Stimulated activated CD4-positive, alpha-beta T cell treated with anti-CD3 and anti-CD28 coated beads, Interleukin-4, amount 100 ng/mL, for 1 hour (primary cell): ENCODE measurements at places on chromosomes 2 and 18.
A peak's percentile ranks its signal among the peaks of the same experiment; 100 is the strongest.

GRCh38 chr18:42298759-42299675 lies 344.0 kb downstream of the PIK3C3 start:
- DNase-seq, result peak; percentile 45

GRCh38 chr18:13217466-13217961 lies 1.0 kb upstream of the LDLRAD4 start:
- DNase-seq, result peak; percentile 64

DNA sequence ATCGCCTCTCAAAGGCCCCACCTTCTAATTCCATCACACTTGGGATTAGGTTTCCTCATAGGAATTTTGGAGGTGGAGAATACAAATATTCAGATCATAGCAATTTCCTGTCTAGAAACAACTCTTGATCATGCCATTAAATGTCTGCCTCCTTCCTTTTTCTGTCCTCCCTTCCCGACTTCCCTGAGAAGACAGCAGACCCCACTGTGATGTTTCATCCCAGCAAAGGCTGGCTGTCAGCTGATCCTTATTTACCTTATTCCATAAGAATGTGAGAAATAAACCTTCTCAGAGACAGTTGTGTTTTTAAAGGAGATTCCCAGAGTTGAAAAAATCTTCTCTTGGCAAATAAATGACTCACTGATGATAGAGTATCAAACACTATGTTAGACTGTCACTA lies 133.9 kb downstream of the TDRD15 start:
- no peak for DNase-seq

GRCh38 chr2:17272170-17272569 lies 246.1 kb downstream of the RAD51AP2 start:
- no peak for DNase-seq

DNA sequence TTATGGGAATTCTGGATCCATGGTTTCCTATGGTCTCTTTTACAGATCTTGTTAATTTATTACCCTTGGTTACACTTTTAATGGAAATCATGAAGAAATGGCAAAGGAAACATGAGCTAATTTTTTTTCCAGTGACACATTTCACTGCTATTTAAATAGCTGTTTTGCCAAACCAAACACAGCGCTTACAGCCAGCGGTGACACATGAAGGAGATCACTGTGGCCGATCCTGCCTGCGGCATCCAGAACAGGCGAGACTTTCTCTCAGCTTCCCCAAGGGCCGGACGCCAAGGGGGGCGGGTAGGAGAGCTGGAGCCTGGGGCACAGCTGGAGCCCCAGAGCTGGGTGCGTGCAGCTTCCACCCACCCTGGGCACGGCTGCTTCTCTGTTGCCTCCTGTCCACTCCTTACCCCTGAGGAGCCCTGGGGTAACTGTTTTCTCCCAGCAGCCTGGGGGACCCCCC lies 81.4 kb upstream of the PKDCC start:
- DNase-seq, result no peak

- no peak for DNase-seq
These were observed 50.6 kb upstream of the IKZF2 start for GRCh38 chr2:213202011-213202410.

DNA sequence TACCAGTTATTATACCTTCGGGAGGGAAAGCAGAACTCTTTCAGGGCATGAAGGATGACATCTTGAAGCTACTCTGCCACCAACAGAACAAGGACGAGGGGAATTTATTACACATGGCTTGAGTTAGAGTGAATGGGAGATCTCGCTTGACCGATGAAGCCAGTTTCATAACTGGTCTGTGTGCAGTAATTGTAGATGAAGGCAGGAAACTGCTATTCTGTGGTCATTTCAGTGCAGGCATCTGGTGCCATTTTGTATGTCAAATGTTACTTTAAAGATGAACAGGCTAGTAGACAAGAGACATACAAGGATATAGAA lies 20.5 kb downstream of the GREB1 start:
- DNase-seq, result no peak

- no peak for DNase-seq
These were observed 10.2 kb downstream of the IAH1 start for GRCh38 chr2:9484533-9484932.

DNA sequence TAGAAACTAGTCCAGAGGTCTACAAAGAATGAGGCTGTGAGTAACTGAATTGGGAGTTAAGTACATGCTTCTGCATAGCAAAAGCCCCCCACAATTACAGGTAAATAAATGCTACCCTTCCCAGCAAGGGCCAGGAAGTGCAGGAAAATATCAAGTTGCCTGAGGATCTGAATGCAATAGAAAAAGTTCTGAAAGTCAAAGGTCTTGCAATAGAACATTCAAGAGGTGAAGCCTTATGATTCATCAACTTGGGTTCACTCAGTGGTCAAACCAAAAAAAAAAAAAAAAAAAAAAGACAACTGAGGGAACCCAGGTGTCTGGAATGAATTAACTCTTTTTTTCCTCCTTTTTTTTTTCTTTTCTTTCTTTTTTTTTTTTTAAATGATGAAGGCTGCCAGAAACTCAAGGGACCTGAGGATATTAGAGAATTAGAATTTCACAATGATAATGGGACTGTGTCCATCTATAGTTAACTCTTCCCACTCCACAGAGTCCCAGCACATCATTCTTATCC lies 42.9 kb upstream of the RFX8 start:
- DNase-seq, result no peak

GRCh38 chr2:207282916-207283315 lies 117.2 kb upstream of the KLF7 start:
- DNase-seq, result no peak

DNA sequence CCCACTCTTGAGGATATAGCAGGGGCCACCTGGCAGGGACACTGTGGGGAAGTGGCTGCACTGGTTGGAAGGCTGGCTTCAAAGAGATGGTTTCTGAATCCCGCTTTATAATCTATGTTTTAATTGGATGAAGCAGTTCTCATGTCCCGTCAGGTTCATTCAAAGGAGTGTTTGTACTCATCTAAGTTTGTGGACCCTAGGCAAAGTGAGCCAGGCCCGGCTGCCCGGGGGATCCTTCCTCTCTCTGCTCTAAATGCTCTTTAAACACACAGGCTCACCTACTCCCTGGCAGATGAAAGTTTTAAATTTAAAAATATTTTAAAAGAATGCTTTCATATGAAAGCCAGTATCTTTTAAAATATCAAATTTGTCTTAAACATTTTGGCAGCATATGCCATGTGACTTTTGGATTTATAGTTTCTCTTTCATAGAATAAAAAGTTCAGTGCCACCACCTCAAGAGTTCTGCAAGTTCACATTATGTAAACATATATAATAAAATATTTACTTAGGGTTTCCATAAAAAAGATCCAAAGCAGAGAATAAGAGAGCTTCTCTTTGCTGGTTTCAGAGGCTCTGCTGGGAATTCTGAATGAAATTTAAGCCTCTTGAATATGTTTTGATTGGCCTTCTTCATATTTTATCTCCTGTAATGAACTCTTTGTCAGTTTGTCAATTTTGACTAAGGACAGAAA lies 143.5 kb upstream of the ALPP start:
- no peak for DNase-seq

DNA sequence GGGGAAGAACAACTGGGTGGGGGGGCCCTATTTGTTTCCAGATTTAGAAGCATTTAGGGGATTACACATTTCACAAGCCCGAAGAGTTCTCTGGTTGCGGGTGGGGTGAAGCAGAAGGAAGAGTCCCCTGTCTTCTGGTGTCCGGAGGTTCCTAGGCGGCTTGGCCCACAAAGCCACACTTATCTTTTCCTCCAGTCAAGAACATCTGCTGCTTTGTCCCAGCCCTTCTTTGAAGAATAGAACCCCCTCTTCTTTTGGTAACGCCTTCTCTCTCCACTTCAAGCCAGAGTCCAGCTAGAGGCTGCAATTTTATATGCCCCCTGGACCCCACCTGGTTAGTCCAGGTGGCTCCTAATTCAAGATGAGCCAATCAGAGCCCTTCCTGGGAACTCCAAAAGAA lies 15.8 kb downstream of the BOLA3 start:
- DNase-seq, result no peak

DNA sequence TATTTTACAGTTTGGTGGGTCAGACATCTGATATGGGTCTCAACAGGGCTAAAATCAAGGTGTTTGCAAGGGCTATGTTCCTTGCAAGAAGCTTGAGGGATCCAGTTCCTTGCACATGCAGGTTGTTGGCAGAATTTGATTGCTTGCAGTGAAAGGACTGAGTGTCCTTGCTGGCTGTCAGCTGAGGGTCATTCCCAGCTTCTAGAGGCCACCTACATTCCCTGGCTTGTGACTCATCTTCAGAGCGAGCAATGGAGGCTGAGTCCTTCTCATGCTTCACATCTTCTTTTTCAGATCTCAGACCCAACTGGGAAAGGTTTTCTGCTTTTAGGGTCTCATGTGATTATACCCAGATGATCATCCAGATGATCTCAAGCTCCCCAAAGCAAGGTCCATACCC lies 12.4 kb downstream of the MEX3C start:
- DNase-seq, result no peak

DNA sequence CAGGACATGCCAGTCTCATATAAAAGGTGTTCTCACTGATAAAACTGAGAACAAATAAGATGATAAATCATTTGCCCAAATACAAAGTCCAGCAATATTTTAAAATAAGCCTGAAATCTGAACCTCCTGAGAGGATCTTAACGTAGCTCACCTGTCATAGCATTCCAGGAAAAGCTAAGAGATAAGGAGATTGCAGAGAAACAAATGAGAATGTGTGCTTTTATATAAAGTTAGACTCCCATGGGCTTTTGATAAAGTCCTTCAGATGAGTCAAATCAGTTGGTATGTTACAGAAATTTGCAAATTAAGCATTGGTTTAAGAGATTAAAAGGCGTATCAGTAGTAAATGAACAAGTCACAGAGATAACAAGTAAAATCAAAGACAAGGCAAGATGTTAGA lies 452.9 kb upstream of the CHAC2 start:
- DNase-seq, result no peak

- DNase-seq, result no peak
These were observed 208.4 kb downstream of the SETBP1 start for GRCh38 chr18:44889111-44889510.

- DNase-seq, result no peak
These were observed 118.9 kb downstream of the CCDC102B start for GRCh38 chr18:68916734-68917133.

DNA sequence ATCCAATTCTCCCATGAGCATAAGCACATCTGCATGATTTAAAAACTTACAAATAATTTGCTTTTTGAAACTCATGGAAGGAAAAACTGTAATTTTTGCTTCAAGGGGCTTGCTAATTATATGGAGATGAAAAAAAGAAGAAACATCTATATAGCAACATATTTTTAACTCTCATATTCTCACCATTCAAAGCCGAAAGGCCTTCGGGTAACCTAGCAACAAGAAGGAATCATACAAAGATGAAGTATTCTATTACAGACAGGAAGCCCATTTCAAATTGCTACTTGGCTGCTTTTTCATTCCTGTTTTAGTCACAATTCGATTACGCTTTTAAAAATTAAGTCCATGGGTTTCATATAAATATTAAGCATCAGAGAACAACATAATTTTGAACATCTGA lies 39.2 kb upstream of the RNU4ATAC start:
- no peak for DNase-seq

- DNase-seq, result no peak
These were observed 2113.3 kb upstream of the PIK3C3 start for GRCh38 chr18:39841482-39842365.

DNA sequence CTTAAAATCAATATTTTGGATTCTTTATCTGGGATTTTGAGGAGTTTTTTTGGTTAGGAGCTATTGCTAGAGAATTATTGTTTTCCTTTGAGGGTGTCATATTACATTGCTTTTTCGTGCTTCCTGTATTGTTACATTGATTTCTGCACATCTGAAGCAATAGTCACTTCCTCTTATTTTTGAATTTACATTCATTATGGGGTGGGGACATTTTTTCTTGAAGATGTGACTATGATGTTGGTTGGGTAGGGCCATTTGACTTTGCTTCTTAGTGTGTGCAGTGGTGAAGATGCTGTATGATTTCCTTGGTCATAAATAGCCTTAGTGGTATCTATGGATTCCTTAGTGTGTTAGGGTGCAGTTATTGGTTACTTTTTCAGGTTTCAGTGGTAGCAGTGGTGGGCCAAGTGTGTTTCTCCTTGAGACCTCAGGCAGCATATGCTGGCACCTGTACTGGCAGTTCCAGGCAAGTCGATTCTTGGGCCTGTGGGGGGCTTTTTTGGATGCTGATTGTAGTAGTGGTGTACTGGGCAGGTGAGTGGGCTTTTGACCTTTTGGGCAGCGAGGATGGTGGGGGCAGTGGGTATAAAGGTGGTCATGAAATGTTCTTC lies 61.8 kb downstream of the ARHGAP25 start:
- no peak for DNase-seq

GRCh38 chr2:241848761-241849615 lies 9.7 kb downstream of the PDCD1 start:
- no peak for DNase-seq

DNA sequence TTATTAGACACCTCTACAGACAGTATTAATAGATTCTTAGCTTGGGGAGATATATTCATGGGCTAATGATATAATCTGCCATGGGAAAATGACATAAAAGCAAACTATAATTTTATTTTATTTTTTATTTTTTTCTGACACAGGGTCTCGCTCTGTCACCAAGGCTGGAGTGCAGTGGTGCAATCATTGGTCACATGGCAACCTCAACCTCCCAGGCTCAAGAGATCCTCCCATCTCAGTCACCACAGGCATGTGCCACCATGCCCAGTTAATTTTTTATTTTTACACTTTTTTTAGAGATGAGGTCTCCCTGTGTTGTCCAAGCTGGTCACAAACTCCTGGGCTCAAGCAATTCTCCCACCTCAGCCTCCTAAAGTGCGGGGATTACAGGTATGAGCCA lies 39.3 kb downstream of the RTN4 start:
- DNase-seq, result no peak

DNA sequence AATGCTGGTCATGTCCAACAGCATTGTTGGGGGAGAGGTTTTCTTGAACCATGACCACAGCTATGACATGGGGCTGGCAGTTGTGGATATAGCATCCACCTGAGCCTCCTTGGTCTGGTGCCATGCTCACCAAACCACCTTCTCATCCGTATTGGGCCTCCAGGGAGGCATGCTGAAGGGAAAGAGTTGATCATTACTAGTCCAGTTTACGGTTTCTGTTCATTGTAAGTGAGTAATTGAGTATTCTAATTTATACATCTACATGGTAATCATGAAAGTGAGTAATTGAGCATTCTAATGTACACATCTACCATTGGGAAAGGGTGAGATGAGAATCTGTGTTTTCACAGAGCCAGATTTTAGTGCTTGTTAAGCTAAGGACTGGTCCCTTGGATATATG lies 6.8 kb downstream of the TMEM87B start:
- DNase-seq, result no peak

GRCh38 chr18:46265196-46266156 lies 161.3 kb downstream of the HAUS1 start:
- DNase-seq, result no peak

GRCh38 chr2:149261692-149262091 lies 68.7 kb upstream of the LYPD6 start:
- DNase-seq, result no peak
